ENCODE measurements at places on chromosomes 1 and 21.

- DNase-seq, result no peak
Measured at GRCh38 chr21:31221043-31221442, 123.0 kb downstream of the TIAM1 start.

DNA sequence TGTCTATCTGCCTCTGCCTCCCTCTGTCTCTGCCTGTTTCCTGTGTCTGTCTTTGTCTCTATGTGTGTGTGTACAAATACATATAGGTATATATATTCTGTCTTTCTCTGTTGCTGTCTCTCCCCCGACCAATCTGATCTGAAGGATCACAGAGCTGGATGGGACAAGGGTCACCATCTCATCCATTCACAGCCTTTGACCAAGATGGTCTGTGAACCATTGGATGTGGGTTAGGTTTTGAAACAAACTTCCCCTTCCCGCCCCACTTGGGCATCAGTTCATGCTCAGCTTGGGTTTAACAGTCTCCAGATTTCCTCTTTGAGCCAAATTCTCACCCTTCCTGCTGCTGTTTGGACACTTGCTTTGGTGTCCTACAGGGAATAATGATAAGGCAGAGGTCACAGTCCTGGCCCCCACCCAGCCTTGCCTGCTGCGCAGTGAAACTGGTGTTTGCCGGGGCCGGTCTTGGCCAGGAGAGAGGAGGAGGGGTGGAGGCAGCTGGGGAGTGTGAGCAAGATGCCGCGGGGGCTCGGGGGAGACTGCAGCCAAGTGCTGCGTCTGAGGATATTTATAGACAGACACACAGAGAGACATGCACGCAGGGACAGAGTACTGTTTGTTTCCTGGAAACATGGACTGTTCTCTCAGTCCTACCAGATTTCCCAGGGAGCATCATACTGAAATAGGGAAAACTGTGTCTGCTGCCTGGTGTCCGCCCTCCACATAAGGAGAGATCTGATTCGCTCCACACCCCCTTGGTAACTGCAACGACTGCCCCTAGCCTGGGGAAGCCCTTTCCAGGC lies 27.0 kb upstream of the BTG2 start:
- DNase-seq, result no peak

DNA sequence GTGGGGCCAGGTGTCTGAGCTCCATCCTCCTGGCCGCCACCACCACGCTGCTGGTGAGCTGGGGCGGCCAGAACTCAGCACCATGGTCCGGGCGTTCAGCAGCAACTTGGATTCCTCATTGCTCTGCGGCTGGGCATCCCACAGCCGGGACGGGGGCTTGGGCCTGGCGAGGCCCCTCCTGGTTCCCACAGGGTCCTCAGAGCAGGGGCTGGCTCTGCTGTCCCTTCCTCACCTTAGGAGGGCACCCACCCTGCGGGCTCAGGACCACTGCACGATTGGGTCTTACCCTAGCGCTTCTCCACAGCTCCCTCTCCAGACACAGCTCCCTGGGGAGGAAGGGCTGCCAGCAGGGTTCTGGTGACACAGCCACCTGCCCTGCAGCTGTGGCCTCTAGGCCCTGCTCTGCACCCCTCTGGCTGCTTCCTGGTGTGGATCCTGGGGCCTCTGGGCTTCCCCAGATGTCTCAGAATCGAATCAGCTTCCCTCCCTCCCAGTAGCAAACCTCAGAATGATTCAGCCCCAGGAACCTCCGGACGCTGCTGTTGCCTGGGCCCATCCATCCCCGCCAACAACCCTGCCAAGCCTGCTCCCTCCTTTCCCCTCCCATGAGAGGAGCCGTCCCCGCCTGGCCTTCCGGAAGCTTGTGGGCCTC lies 25.0 kb downstream of the CRYAA start:
- DNase-seq, result no peak

DNA sequence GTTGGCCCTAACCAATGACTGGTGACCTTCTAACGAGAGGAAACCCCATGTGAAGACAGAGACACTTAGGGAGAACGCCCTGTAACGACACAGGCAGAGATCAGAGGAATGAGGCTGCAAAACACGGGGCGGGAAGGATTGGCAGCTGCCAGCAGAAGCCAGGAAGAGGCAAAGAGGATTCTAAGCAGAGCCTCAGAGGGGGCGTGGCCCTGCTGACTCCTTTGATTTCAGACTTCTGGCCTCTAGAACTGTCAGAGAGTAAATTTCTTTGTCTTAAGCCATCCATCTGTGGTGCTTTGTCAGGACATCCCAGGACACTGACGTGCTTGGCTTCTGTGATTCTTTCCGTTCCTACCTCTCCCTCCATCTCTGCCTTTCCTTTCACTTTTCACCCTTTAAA lies 79.3 kb downstream of the SH3BGR start:
- no peak for DNase-seq

DNA sequence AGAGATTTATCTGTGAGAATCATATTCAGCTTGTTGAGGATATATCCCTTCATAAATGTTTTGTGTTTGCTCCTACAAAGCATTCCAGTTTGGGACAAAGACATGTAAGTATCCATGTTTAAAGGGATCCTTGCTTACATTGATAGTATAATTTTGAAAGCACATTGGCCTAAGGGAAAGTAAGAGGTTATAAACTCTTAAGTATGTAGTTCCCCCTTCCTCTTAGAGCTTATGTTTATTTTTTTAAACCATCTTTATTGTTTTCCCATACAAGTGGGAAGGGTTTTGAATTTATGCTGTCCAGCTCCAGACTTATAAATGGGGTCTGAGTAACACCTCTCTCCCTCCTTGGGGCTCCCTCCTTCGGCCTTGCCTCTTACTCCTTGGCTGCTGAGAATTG lies 481.5 kb downstream of the LMO4 start:
- no peak for DNase-seq

DNA sequence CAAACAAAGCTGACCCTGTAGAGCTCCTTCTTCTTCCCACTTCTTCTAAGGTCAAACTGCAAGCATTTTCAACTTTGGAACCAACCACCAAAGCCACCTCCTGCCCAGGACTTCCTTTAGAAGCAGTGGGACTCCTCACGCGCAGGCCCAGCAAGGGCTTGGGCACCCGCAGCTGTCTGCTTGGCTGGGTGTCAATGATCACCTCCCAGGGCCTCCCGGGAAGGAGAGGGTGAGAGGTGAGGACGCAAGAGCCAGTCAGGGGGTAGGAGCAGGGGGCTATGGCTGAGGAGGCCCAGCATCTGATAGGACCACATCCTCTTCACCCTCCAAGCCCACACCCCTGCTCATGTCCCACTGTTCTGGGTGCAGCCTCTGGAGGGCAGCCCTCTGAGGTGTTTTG lies 10.2 kb downstream of the KLHL21 start:
- DNase-seq, result no peak

- DNase-seq, result no peak
Measured at GRCh38 chr1:216420263-216420662, 3.0 kb downstream of the USH2A start.

GRCh38 chr1:56268519-56269140 lies 310.7 kb downstream of the PLPP3 start:
- no peak for DNase-seq

All from NCI-H1105 (cell line).